ENCODE measurements at places on chromosomes 5 and 9. TPM values are rescaled to one million over a fixed set of nuclear protein-coding genes. Genes with fewer than 3 reads are reported as not detected.

Gene ITGA2
- 0.80 TPM for total RNA-seq

DNA sequence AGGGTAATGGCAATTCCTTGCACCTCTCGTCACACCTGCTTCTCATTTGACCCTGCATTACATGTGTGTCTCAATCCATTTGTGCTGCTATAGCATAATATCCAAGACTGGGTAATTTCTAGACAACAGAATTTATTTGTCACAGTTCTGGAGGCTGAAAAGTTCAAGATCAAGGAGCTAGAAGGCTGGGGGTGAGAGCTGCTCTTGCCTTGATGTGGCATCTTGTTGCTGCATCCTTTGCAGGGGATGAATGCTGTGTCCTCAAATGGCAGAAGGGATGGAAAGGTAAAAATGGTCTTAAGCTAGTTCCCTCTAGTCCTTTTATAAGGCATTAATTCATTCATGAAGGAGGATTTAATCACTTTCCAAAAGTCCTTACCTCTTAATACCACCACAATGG, 323.7 kb upstream of the RPS23 start:
- H3K4me1 ChIP-seq, result no peaks in the 10 kb centered on the region
- peaks cover 2% of the 10 kb centered on the region for H3K27me3 ChIP-seq
- H3K4me3 ChIP-seq, result no peak overlapping the region
- H3K27ac ChIP-seq, result no peak overlapping the region

- H3K4me1 ChIP-seq, result peaks cover 31% of the 10 kb centered on the region
- H3K4me3 ChIP-seq, result no peak overlapping the region
- H3K27ac ChIP-seq, result no peak overlapping the region
- H3K27me3 ChIP-seq, result no peaks in the 10 kb centered on the region
These were observed 3.6 kb upstream of the RAPGEF1 start for GRCh38 chr9:131743501-131743900.

GRCh38 chr5:138974227-138975063, 99.3 kb upstream of the LRRTM2 start:
- no peaks in the 10 kb centered on the region for H3K36me3 ChIP-seq
- H3K4me3 ChIP-seq, result no peak overlapping the region
- DNase-seq, result peak; percentile 68
- peak overlapping the region; percentile 85 for H3K27ac ChIP-seq
- no peaks in the 10 kb centered on the region for H3K27me3 ChIP-seq
- H3K4me1 ChIP-seq, result peaks cover 62% of the 10 kb centered on the region

Gene POU5F2
- total RNA-seq, result 0.16 TPM

Gene DNAJC18
- total RNA-seq, result 14.3 TPM

GRCh38 chr5:31213257-31213656, 19.8 kb downstream of the CDH6 start:
- no peaks in the 10 kb centered on the region for H3K27me3 ChIP-seq
- peak overlapping the region; percentile 45 for H3K27ac ChIP-seq
- no peaks in the 10 kb centered on the region for H3K36me3 ChIP-seq
- H3K4me3 ChIP-seq, result no peak overlapping the region

DNA sequence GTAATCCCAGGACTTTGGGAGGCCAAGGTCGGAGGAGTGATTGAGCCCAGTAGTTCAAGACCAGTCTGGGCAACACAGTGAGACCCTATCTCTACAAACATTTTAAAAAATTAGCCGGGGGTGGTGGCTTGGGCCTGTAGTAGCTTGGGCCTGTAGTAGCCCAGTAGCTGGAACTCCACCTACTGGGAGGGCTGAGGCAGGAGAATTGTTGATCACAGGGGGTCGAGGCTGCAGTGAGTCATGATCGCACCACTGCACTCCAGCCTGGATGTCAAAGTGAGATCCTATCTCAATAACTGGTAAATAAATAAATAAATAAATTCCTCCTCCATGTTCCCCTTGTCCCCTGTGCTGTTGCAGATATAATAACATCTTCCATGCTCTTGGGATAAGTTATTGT, 14.3 kb downstream of the VCAN start:
- H3K4me1 ChIP-seq, result no peaks in the 10 kb centered on the region
- DNase-seq, result no peak
- no peak overlapping the region for H3K4me3 ChIP-seq
- no peak overlapping the region for H3K27ac ChIP-seq
- H3K36me3 ChIP-seq, result peaks cover 4% of the 10 kb centered on the region

DNA sequence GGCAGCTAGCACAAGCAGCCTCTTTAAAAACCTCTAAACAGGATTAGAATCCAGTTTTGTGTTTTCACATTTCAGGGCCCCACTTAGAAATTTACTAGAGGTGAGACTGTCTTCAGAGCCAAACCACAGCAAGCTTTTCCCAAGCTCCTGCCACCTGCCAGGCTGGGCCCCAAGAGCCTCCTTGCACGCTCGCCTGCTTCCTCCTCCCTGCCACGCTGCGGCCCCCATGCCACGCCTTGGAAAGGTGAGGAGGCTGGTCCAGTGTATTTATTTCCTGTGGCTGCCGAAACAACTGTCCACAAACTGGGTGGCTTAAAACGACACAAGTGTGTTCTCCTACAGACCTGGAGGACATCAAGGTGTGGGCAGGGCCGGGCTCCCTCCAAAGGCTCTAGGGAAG, 43.4 kb downstream of the NKX2-5 start:
- H3K27ac ChIP-seq, result no peak overlapping the region
- DNase-seq, result no peak
- H3K36me3 ChIP-seq, result no peaks in the 10 kb centered on the region

Gene LHX6
- 4.4 TPM for total RNA-seq

Gene ARL14EPL
- total RNA-seq, result not detected

DNA sequence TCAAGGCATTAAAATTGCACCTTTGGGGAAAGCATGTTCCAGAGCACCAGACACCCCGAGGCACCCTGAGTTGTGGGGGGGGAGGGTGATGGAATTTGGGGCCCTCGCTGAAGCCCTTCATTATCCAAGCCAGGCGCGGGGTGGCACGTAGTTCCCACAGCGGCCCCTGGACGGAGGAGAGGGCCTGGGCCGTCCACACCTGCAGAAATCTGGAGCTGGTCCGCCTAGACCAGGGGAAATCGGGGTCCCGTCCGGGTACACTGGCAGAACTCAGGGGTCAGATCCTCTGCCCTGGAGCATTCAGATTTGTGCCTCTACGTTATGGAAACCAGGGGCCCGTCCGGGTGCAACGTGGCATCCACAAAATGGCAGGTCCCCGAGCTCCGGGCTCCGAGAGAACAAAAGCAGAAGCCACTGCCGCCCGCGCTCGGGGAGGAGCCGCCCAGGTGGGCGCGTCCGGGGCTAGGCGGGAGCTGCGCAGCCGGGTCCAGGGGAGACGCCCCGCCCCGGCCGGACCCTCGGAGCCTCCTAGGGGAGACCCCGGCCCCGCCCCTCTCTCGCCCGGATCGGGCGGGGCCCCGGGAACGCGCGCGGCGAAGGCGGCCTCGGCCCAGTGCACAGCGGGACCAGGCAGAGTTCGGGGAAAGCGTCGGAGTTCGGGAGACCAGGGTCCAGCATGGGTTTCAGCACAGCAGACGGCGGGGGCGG, at the start of gene PLEKHG4B:
Gene PLEKHG4B (plus strand): TSS at position 613 of the 708 bp plus-strand sequence. CDS start 64 bp downstream, at position 677.
- peak within 1 kb of the TSS; percentile 58 for H3K4me3 ChIP-seq
- H3K27me3 ChIP-seq, result peaks cover 90% of the 10 kb centered on the region
- no peak within 1 kb of the TSS for H3K27ac ChIP-seq
- no peak for DNase-seq

DNA sequence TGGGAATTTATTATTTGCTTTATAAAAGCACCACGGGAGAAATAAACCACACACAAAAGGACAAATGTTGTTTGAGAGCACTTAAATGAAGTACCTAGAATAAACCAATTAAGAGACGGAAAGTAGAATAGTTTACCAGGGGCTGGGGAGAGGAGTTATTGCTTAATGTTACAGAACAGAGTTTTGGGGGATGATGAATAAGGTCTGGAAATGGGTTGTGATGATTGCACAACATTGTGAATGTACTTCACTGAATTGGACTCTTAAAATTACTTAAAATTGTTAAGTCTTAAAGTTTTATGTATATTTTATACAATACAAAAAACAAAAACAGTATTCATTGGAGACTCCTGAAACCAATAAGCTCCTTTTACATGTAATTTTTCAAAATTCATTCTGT, 1.5 kb downstream of the ZBTB43 start:
- H3K27me3 ChIP-seq, result no peaks in the 10 kb centered on the region
- no peak for DNase-seq
- peak overlapping the region; percentile 77 for H3K4me3 ChIP-seq
- peaks cover 25% of the 10 kb centered on the region for H3K36me3 ChIP-seq

Gene DPH7
- 18.0 TPM for total RNA-seq

DNA sequence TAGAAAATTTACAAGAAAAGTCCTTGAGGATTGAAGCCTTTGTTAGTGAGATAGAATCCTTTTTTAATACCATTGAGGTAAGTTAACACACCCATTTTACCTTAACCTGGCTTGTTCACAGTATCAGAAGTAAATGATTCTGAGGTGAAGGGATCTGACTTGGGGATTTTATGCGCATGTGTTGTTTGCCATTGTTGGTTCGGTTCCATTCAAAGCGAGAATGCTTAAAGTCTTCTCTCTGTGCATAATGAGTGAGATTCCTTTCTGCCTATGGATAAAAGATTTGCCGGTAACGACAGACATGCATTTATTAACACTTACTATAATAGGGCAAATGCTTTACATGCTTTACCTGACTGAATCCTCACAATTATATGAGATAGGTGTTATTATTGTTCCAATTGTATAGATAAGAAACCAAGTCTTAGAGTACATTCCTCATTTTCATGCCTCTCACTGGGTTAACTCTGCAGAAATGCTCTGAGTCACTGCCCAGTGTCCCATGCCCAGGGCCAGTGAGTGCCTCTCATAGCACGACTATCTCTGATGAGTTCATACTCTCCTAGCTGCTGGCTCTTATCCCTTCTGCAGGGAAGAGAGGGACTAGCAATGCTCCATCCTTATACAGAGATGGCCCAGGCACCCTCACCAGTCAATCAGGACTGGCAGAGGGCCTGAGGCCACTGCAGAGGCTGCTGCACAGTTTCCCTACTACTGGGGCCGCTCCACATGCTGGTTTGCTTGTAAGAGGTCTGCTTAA, 54.4 kb downstream of the CMYA5 start:
- H3K27me3 ChIP-seq, result no peaks in the 10 kb centered on the region
- peak overlapping the region; percentile 78 for H3K27ac ChIP-seq
- peaks cover 43% of the 10 kb centered on the region for H3K4me1 ChIP-seq
- peak; percentile 32 for DNase-seq
- peaks cover 29% of the 10 kb centered on the region for H3K36me3 ChIP-seq

Gene SLC12A7
- 140 TPM for total RNA-seq

DNA sequence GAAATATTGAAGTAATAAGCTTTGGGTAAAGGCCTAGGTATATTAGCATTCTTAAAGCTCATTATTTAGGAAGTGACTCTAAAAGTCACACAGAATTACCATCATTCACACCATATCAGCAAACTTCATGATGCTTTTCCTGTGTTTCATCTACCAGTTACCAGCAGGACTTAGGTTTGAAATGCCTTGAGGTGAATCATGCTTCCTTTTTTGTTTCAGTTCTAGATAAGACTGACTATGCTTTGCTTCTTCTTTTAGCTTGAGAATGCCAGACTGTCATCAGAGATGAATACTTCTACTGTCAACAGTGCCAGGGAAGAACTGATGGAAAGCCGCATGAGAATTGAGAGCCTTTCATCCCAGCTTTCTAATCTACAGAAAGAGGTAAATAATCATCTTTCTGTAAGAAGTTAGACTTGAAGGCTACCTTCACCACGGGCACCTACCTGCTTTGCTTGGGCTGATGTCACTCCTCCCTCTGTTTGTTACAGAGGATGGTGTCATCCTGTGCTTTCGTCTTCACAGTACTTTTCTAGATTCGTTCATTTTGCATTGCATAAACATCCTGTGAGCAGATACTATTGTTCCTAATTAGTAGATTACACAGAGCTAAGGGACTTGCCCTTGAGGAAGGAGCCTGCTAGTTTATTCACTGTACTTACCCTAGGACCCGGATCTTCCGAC, 34.7 kb downstream of the LMNB1 start:
- no peaks in the 10 kb centered on the region for H3K36me3 ChIP-seq
- no peaks in the 10 kb centered on the region for H3K27me3 ChIP-seq
- H3K4me1 ChIP-seq, result peaks cover 12% of the 10 kb centered on the region
- no peak for DNase-seq
- no peak overlapping the region for H3K27ac ChIP-seq

GRCh38 chr9:89844075-89844474, 239.3 kb downstream of the GADD45G start:
- no peak overlapping the region for H3K4me3 ChIP-seq
- no peaks in the 10 kb centered on the region for H3K36me3 ChIP-seq
- H3K27ac ChIP-seq, result no peak overlapping the region
- no peaks in the 10 kb centered on the region for H3K27me3 ChIP-seq

- no peaks in the 10 kb centered on the region for H3K36me3 ChIP-seq
- H3K27ac ChIP-seq, result peak overlapping the region; percentile 36
- H3K4me3 ChIP-seq, result no peak overlapping the region
- peaks cover 40% of the 10 kb centered on the region for H3K4me1 ChIP-seq
- no peak for DNase-seq
These were observed 34.9 kb downstream of the SPRY4 start for GRCh38 chr5:142289708-142290576.

Gene CCDC112
- 5.3 TPM for total RNA-seq
